ENCODE measurements at places on chromosomes 5 and 9.
A peak's percentile ranks its signal among the peaks of the same experiment; 100 is the strongest.

- no peak for DNase-seq
These were observed 63.4 kb downstream of the FAM81B start for GRCh38 chr5:95454536-95454935.

- DNase-seq: no peak
These were observed 27.0 kb downstream of the CDKN2A start for GRCh38 chr9:21967169-21967568.

DNA sequence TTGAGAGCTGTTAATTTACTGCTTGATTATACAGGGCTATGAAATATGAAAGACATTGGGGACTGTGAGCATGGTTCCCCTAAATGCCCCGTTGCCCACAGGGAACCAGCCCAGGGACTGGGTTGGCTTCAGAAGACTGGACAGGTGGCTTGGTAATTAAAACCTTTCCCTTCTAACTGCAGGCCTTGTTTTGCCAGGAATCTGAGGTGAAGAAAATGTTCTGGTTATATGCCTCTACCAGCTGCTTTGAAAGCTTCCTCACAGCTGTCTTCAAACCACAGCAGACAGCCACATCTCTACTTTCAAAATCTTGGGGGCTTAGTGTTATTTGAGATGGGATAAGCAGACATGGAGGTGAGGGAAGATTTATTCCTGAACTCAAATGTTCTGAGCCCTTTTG is 153.3 kb upstream of the SPRY4 start:
- DNase-seq: no peak

- no peak for DNase-seq
These were observed 36.5 kb upstream of the SH3PXD2B start for GRCh38 chr5:172490514-172491461.

DNA sequence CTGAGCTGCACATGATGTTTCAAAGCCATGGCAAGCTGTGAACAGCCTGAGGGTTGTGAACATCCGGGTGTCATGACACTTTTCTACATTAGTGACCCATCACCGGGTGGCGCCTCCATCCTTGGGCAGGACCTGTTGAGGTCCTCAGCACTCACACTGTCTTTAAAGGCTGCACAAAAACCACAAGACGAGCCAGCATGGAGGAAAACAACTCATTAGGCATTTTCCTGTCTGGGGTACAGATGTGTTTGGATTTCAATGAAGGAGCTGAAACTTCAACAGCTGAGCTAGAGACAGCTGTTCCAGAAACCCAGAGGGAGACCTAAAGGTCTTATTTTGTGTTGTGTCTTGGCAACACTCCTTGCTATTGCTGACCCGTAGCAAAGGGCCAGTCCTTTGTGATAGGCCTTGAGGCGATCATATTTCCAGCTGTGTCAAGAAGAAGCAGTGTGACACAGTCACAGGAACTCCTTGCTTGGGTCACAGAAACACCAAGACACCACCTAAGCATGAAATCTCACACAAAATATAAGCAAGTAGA is 151.8 kb upstream of the VLDLR start:
- DNase-seq: no peak

DNA sequence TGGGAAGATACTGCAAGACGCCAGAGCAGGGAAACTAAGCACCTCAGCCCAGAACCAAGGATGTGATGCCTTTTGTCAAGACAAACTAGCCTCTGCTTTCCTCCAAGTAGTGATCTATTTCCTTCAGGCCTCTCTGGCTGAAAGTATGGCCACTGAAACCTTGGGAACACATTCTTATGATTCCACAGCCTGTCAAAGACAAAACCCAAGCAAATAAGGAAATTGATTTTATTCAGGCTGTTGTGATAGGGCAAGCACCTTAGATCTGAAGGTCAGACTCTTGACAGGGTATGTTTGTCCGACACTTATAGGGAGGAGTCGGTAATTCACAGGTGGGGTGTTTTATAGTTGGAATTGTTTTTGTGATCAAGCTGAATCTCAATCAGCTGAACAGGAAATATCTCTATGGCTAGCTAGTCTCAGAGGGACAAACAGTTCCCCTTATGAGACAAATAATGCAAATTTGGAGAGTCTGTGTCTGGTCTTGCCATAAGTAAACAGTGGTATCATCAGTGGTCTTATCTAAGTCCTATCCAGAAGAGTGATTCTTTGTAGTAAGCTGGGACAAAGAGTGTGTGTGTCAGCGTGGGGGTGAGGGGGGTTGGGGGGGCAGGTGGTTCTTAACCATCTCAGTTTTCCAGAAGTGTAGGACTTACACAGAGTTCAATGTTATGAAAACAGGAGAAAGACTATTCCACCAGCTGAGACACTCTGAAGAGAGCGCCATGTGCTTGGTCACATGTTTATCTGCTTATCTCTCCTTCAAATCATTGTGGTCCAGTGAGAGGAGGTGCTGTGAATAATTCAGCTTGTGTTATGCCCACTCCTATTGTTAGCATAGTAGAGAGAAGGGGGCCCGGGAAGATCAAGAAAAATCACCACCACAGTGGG is 6.7 kb upstream of the ZCCHC10 start:
- DNase-seq: no peak

- DNase-seq: no peak
These were observed 281.0 kb downstream of the HINT1 start for GRCh38 chr5:130884023-130884422.

GRCh38 chr5:78805474-78806124 is 157.0 kb upstream of the LHFPL2 start:
- no peak for DNase-seq

DNA sequence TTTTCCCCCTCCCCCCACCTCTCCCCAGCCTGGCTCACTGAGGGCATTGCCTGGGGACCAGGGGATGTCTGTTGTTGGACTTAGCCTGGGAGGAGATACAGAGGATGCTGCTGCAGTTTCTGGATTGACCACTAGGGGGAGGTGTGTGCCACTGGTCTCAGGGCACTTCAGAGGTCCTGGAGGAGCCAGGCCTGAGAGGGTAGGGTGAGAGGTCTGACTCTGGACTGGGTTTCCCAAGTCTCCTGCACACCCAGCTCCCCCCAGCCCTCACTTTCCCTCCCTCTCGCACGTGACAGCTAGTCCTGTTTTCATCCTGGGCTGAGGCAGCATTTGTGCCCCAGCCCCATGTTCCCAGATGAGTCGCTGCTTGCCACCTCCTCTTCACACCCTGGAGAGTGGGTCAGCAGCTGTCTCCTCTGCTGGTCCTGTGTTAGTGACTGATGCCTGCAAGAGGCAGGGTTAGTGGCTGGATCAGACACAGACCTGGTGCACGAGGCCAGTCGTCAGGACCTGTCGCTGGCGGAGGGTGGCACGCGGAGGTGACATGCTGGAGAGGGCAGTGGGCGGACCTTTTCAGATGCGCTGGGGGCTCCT is 4.4 kb downstream of the IL3 start:
- DNase-seq: peak; percentile 32

DNA sequence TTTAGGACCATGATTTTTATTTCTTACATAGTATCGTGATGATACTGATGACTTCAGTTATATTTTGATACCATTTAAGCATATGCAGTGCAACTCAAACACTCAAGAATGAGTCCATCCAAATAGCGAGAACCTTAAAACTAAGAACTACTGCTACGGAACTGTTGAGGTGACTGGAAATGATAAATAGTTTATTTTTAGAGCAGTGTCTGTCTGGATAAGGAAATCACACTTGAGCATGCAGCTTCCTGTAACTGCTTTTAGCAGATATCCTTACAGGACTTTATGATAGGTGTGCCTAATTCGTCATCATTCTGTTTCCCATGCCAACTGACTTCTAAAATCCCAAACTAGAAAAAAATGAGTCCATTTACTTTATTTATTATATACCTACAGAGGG is 85.5 kb downstream of the ADGRV1 start:
- no peak for DNase-seq

DNA sequence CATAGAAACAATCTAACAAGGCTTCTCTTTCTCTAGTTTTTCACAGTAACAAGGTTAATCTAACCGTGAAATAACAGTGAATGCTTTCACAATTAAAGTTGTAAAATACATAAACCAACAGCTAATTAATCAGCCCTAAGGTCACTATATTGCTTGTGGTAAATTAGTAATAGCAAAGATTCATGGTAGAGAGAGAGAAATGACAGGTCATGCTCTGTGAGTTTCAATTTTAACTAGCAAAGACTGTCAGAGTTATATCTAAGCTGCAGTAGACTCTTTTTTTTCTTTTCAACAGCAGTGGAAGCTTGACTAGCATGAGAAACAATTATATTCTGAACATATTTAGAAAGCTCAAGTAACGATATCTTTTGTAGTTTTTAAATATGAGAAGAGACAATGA is 1068.0 kb downstream of the MAT2B start:
- DNase-seq: no peak

DNA sequence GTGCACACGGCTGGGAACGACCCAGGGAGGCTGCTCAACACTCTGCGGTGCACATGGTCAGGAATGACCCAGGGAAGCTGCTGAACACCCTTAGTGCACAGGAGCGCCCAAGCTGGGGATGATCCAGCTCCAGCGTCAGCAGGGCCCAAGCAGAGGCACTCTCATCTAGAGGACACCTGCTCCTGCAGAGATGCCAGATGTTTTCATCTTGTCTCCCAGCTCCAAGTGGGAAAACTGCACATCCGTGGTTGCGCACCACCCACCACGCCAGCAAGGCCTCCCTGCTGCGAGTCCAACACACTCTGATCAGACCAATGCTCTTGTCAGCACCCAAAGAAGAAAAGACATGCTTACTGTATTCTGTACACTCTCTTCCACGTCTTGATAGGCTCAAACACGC is 34.1 kb downstream of the UBE2QL1 start:
- DNase-seq: no peak

- DNase-seq: no peak
These were observed 21.4 kb upstream of the PITX1 start for GRCh38 chr5:135055396-135055795.

DNA sequence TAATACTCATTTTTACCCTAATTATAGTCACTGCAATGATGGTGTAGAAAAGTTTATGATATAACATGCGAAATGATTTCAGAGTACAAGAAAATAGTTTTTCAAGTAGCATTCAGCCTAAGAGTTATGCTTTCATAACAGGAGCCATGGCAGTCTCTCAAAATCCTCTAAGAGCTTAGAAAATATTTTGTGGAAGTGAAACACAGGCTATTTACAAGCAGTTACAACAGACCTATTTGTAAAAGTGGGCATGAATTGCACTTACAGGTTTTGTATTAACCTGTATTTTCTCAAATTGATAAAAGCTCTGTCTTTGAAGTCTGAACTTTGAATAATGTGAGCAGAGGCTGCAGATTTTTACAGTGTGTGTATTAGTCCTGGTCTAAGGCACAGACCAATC is 523.3 kb downstream of the LRRC70 start:
- DNase-seq: no peak

- DNase-seq: no peak
These were observed 71.0 kb downstream of the FER start for GRCh38 chr5:108818613-108819272.

DNA sequence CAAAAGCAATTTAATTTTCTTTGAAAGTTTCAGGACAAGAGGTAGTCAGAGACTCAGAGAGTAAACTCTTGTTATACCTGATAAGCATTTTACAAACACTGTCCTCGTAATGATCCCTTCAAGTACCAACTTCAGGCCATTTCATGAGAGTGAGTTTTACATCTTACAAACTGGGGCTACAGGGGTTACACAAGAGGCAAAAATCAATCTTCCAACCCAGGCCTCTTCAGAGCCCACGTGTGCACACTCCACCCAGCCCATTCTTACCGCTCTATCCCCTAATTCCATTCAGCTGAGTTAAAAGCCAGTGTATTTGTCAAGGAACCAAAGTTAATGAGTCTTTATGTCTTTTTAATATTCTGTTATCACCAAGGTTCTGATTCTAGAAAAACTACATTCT is 46.5 kb downstream of the PSMB7 start:
- no peak for DNase-seq

DNA sequence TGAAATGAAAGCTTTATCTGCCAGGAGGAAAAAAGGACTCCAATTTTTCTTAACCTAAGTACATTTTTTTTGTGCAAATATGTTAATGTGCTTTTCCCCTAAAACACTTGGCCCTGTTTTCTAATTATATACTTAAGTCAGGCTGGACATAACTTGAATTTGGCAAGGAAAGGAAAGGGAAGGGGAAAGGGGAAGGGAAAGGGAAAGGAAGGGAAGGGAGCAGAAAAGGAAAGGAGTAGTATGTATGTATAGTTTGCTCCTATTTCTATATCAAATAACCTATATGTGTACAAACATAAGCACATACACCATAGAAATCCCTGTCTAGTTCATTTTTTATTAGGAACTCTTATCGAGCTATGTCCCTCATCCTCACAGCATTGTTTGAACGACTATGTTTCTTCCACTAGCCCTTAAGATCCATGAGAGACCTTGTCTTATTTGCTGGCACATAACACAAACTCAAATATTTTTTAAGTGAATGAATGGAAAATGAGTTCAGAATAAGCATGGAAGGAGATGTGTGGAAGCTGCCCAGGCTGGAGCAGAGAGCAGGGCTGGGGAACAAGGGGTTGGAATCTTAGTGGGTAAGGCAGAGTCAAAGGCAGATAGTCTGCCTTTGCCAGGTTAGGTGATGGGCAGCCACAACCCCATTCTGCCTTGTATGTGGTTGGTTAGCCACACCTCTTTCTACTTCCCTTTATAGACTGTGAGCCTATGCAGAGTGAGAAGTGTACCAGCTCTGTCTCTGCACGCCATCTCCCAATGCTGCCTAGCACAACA is 70.0 kb downstream of the KLHL3 start:
- DNase-seq: no peak

GRCh38 chr9:100589582-100589981 is 11.7 kb downstream of the CAVIN4 start:
- DNase-seq: no peak

- DNase-seq: no peak
These were observed 29.2 kb downstream of the MRPL36 start for GRCh38 chr5:1770443-1770802.

DNA sequence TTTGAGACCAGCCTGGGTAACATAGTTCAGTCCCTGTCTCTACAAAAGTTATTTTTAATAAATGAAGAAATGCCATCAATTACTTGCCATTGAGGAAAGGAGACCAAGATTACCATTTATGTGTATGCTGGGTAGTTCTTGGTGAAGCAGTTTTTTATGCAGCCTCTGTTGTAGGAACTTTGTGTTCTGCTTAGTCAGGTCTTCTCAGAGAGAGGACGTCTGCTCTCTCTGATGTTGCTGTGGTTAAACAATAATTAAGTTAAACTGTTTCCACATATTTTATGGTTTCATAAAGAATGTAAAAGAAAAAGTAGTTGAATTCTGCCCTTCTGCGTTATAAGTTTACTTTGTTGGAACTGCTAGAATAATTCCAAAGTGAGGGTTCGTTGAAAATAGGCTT is 210.5 kb downstream of the KDM4C start:
- no peak for DNase-seq

DNA sequence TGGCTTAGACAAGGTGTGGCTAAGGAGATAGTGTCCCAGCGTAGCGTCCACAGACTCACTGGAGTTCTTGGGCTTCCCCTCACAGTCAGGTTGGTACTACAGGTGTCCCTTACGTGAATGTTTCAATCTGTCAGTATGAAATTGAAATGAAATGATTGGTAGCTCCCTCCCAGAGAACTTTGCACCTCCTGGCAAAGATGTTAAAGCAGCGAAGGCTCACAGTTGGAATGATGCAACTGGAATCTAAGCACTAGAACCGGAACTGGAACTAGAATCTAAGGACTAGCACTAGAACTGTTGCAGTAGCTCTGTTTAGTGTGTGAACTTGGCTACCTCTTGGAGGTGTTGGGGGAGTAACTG is 1.1 kb downstream of the SLC31A1 start:
- no peak for DNase-seq

Measured in hypothalamus (tissue), 51 donors.